ENCODE measurements at places on chromosomes 4 and X.

- DNase-seq: no peak
Observed at GRCh38 chr4:26330186-26330787, 9.5 kb downstream of the RBPJ start.

- DNase-seq: no peak
Observed at GRCh38 chrX:1076871-1077651, 135.4 kb downstream of the CRLF2 start.

- DNase-seq: no peak
Observed at GRCh38 chrX:30570505-30570904, 7.1 kb downstream of the TASL start.

DNA sequence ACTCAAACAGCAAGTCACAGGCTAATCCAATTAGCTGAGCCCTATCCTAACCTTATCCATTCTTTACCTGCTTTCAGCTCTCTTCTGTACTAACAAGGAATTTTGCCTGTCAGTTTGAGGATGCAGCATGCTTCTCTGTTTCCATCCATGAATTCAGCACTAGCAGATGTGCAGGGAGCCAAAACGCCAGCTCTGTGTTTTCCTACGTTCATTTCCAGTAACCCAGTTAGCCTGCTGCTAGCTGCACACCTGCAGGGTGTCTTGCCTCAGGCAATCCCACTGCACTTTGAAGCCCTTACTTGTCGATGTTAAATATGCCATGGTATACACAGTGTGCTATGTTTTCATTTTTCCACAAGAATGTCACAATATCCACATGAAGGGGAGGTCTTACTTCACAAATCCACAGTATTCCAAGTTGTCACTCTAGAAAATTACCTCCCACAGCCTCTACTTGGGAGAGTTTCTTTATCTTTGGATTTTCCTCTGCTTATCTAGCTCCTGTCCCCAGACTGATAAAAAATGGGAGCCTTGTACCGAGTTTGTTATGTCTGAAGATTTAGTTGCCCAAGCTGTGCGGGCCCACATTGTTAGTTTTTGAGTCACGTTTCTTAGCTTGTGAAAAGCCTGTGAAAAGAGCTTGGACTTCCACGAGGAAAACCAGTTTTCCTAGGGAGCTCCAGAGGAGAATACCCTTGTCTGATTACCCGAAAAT is 127.6 kb upstream of the HHIP start:
- no peak for DNase-seq

DNA sequence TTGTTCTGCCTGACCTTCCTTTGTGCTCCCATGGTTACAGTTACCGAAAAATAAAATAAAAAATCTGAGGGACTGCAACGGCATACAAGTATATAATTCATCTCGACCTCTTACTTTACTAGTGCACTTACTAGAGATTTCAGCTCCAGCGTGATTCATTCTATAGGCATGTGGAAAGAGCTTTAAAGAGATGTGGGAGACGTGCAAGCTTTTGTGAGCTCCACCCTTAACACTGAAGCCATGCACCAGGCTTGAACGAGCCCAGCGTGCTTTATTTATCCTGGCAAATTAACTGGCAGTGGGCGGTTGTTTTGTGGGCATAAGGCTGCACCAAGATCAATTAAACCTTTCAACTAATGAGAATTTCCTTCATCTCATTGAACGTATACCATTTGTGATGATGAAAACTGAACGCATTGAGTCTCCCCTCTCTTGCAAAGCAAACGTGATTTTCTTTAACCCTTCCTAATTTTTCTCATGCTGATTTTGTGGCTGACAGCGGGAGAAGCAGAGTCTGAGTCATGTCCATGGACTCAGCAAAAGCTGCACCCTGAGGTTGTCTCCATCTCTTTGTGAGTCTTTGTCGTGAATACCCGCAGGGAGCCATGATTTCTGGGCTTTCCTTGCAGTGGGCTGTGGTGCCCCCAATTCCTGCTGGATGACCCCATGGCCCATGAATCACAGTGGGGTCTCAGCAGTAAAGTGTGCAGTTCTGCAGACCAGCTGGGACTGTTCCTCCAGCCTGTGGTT is 60.1 kb downstream of the MXRA5 start:
- DNase-seq: no peak

DNA sequence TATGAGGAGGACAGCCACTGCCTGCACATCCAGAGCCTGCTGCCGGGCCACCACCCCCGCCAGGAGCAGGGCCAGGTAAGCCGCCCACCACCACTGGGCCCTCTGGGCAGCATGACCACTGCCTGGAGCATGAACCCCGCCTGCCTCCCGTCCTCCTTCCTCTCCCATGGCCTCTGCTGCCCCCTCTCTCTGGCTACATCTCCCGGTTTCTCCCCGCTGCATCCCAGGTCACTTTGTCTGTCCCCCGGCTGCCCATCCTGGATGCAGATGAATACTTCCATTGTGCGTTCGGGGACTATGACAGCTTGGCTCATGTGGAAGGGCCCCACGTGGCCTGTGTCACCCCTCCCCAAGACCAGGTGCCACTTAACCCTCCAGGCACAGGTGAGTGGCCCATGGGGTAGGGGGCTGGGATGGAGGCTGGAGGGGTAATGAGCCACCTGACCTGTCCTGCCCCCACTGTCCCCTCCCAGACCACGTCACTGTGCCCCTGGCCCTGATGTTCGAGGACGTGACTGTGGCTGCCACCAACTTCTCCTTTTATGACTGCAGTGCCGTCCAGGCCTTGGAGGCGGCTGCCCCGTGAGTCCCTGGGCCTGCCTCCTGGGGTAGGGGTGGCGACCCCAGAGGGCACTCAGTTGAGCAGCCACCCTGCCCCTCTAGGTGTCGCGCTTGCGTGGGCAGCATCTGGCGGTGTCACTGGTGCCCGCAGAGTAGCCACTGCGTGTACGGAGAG is 6.0 kb downstream of the PLXNB3 start:
- no peak for DNase-seq

GRCh38 chrX:149286940-149287349 is 218.2 kb downstream of the IDS start:
- peak; percentile 25 for DNase-seq

Data from activated CD4-positive, alpha-beta T cell treated with anti-CD3 and anti-CD28 coated beads, Interleukin-2, amount 50 U/mL, for 24 hours (primary cell).